Tibial nerve (tissue), 4 donors: ENCODE measurements at places on chromosomes 11 and 22. TPM values are rescaled to one million over a fixed set of nuclear protein-coding genes. Genes with fewer than 3 reads are reported as not detected.

DNA sequence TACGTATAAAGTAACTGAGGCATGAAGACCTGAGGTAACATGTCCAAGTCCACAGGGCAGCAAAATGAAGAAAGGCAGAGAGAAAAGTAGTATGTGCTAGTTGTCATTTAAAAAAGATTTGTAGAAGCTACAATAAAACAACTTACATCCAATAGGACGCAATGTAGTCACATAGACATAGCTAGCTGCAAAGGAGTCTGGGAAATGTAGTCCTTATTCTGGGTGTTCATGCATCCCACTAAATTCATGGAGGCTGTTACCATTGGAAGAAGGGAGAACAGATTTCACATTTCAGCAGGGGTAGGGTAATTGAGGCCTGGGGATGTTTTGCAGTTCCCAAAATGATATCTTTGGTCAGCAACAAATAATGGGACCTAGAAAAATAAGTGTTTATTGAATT is 571.4 kb downstream of the MIAT start:
- DNase-seq = no peak

OR8B2 gene
- not detected for total RNA-seq

RIMBP3B gene
- total RNA-seq = not detected

PKNOX2 gene
- total RNA-seq = 7.2 TPM

- no peak for DNase-seq
Observed at GRCh38 chr11:13687271-13687670, 18.8 kb downstream of the FAR1 start.

CNTF gene
- total RNA-seq = 327 TPM
